ENCODE measurements at places on chromosomes 13 and 19. TPM values are rescaled to one million over a fixed set of nuclear protein-coding genes. Genes with fewer than 3 reads are reported as not detected.

DNA sequence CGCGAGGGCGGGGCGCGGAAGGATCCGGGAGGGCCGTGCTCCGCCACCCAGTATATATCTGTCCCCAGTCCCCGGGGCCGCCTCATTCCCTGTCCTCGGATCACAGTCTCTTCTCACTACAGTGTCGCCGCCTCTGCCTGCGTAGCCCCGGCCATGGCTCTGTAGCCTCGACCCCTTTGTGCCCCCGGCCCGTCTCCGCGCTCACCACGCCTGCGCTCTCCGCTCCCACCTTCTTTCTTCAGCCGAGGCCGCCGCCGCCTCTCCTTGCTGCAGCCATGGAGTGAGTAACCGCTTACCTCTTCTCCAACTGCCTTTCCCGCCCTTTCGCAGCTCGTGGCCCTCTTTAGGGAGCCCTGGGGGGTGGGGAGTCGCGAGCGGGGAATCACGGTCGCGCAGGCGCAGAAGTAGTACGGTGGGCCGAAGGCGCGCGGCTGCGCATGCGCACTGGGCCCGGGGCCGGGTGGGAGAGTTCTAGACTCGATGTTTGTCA is at the start of the genes ATF5 and NUP62:
Gene ATF5 (plus strand): TSS at position 85 of the 490 bp plus-strand sequence. CDS start 1,646 bp downstream, outside the sequence.
Gene NUP62 (minus strand): TSS at position 384 of the 490 bp plus-strand sequence. CDS start 19,697 bp downstream, outside the sequence.
- H3K27ac ChIP-seq = peak within 1 kb of the TSS; percentile 82
- DNase-seq = peak; percentile 60
- H3K4me1 ChIP-seq = peaks cover 10% of the 10 kb centered on the region
- no peaks in the 10 kb centered on the region for H3K27me3 ChIP-seq
- peaks cover 9% of the 10 kb centered on the region for H3K36me3 ChIP-seq

DNA sequence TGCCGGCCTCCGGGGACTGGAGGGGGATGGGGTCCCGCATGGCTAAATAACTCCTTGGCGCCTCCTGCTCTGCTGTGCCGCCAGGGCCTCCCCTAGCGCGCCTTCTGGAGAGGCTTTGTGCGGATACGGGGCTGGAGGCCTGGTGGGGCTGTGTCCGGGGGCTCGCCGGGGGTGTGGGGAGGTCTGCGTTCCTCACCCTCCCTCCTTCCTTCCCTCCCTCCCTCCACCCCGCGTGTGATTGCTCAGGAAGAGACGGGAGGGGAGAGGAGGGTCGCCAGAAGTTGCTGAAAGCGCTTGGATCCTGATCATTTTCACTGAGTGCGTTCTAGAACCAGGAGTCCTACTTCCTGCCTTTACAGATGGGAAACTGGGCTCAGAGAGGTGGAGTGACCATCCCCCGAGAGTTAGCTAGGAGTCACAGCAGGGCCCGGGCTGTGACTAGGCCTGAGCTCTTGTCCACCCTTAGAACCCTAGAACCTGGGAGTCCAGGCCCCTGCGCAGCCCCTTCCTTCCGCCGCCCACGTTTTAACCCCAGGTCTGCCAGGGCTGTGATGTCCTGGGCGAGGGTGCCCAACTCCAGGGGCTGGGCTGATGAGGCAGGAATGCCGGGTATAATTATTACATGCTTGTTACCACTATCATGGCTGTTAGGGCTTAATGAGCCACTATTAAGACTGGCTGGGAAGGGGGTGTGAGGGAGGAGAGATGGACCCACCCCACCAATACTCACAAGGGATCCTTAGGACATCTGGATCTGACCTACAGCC is 782 bp upstream of the JUND start:
- peak overlapping the region; percentile 99 for H3K27ac ChIP-seq
- peak; percentile 77 for DNase-seq
- no peaks in the 10 kb centered on the region for H3K27me3 ChIP-seq

The SPRED3 gene
- total RNA-seq = 16.4 TPM

GRCh38 chr19:20233105-20233504 is 66.1 kb downstream of the ZNF486 start:
- DNase-seq = no peak
- no peaks in the 10 kb centered on the region for H3K36me3 ChIP-seq
- no peak overlapping the region for H3K27ac ChIP-seq

DNA sequence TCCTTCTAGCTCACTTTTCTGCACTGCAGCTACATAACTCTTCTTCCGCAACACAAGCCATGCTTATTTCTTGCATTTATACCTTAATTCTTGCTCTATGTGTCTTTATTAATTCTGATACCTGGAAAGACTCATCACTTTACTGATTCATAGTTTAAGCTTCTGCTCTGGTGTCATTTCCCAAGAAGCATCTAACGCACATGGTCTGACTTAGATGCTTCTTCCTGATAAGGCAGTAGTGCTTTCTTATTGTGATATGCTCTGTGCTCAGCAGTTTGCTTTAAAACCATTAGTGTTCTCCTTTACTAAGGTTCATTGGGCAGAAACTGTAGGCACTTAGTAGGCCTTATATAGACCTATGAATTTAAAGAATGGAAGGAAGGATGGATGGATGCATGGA is 66.4 kb downstream of the EPSTI1 start:
- peaks cover 3% of the 10 kb centered on the region for H3K36me3 ChIP-seq
- no peak overlapping the region for H3K27ac ChIP-seq
- H3K4me3 ChIP-seq = no peak overlapping the region
- DNase-seq = no peak
- H3K4me1 ChIP-seq = no peaks in the 10 kb centered on the region

The PABPC3 gene
- total RNA-seq = not detected

DNA sequence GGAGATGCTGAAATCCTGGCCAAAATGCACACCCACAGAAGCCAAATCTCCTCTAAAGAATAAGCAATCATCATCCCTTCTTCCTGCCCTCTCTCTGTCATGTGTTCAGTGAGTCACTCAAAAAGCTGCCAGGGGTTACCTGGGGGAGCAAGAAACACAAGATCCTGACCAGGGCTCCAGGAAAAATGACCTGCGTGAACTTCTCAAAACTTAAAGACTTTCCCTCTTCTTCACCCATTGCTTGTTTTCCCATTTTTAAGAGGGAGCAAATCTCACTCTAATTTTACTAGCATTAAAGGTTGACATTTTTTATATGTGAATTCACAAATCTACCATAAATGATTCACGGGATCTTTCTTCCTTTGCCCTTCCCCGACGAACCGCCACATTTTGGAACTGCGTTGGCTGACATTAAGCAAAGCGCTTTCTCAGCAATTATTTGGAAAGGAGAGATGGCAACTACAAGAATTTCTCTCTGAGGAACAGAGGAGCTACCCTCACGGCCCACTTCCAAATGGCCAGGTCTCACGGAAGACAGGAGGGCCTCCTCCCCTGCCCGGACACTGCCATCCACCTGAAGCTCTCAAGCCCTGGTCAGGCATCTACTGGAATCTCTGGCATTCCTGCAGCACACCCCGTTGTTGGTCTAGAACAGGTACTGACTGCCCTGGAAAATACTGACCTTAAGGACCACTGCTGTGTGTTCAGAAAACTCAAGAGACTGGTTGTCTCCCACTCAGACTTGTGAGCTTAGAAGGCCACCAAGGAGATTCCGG is 14.2 kb downstream of the TSHZ3 start:
- H3K4me3 ChIP-seq = no peak overlapping the region
- H3K27ac ChIP-seq = no peak overlapping the region
- H3K27me3 ChIP-seq = no peaks in the 10 kb centered on the region
- no peaks in the 10 kb centered on the region for H3K36me3 ChIP-seq

DNA sequence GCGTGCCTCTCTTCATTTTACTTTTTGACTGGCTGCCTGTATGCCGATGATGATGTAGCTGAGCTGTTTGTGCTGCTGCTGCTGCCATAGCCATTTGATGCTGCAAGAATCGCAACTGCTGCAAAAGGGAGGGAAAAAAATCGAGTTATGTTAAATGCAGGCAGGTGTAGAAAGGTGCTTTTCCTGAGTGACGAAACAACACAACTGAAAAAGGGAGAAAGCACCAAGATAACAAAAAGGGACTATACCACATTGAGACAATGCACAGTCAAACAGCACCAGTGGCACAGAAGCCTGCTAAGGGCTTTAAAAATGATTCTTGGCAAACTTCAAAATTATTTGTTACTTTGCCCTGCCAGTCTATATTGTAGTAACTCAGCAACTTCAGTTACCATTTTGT is 9.1 kb downstream of the EXOSC8 start:
- H3K27ac ChIP-seq = no peak overlapping the region
- H3K27me3 ChIP-seq = no peaks in the 10 kb centered on the region
- H3K4me3 ChIP-seq = no peak overlapping the region
- peaks cover 28% of the 10 kb centered on the region for H3K36me3 ChIP-seq
- no peaks in the 10 kb centered on the region for H3K4me1 ChIP-seq

DNA sequence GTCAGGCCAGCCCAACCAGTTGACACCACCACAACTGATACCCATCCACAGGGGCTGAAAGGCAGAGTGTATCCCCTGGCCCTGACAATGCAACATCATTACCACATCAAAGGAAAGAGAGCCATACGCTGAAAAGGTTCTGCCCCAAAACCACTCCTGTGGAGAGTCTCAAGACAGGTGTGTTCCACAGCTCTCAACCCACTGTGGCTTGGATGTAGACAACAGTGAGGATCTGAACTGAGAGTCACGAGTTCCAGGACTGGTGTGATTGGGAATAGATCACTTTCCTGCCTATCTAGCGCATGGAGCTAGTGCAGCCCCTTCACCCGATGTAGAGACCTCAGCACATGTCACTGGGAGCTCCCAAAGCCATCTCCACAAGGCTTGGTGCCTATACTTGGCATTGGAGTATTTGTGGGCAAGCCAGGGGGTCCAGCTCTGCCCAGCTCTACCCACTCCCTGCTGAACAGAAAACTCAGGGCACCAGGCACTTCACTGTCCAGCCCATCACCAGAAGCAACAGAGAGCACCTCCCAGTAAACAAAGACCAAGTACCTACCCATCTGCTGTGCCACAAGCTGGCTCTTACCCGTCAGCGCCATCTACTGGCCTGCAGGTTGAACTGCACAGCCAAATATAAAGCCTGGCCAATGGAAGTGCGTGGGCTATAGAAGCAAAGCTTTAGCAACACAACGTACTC is 579.5 kb downstream of the UQCRFS1 start:
- H3K36me3 ChIP-seq = no peaks in the 10 kb centered on the region
- no peak overlapping the region for H3K27ac ChIP-seq
- no peaks in the 10 kb centered on the region for H3K27me3 ChIP-seq
- no peaks in the 10 kb centered on the region for H3K4me1 ChIP-seq
- no peak overlapping the region for H3K4me3 ChIP-seq

- H3K36me3 ChIP-seq = no peaks in the 10 kb centered on the region
- H3K4me3 ChIP-seq = peak overlapping the region; percentile 68
- H3K27me3 ChIP-seq = no peaks in the 10 kb centered on the region
- H3K27ac ChIP-seq = peak overlapping the region; percentile 82
These were observed 330.1 kb downstream of the DLEU7 start for GRCh38 chr13:50513300-50513877.

DNA sequence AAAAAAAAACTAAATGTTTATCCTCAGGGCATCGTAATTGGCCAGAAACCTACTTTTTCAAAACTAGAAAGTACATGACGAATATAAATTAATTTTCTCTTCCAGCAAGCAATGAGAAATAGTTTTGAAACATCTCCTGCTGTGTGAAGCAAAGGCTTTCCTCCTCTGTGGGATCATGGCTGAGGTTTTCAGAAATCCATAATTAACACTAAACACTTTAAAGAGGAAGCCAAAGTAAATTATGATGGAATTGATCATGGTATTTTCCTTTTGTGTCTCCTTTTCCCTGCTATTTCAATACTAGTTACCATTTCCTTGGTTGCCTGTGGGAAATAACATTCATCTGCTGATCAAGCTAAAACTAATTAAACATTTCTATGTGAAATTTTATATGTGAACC is 1413.8 kb upstream of the PCDH20 start:
- no peaks in the 10 kb centered on the region for H3K36me3 ChIP-seq
- H3K4me3 ChIP-seq = no peak overlapping the region
- no peak for DNase-seq
- no peaks in the 10 kb centered on the region for H3K27me3 ChIP-seq

DNA sequence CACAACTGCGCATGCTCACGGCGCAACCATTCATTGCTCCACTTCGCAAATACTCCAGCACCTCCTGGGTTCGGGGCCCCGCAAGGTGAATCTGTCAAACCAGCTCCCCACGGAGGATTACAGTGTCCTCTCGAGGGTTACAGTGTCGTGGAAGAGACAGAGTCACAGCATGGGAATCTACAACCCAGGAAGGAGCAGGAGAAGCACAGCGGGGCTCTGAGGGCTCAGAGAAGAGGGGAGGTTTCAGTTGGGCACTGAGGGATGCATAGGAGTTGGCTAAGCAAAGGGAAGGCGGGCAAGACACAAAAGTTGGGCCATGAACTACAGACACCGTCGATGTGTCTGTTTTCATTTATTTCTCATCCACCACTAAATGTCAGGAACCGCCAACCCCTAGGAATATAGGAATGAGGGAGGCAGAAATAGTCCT is 1.0 kb upstream of the GTF2F1 start:
- H3K36me3 ChIP-seq = peaks cover 5% of the 10 kb centered on the region
- peaks cover 25% of the 10 kb centered on the region for H3K4me1 ChIP-seq
- peak overlapping the region; percentile 90 for H3K4me3 ChIP-seq
- peak overlapping the region; percentile 97 for H3K27ac ChIP-seq
- H3K27me3 ChIP-seq = no peaks in the 10 kb centered on the region

- H3K27me3 ChIP-seq = no peaks in the 10 kb centered on the region
- DNase-seq = no peak
- no peaks in the 10 kb centered on the region for H3K36me3 ChIP-seq
- no peaks in the 10 kb centered on the region for H3K4me1 ChIP-seq
- no peak overlapping the region for H3K27ac ChIP-seq
These were observed 499.5 kb upstream of the GPC6 start for GRCh38 chr13:92727118-92727517.

DNA sequence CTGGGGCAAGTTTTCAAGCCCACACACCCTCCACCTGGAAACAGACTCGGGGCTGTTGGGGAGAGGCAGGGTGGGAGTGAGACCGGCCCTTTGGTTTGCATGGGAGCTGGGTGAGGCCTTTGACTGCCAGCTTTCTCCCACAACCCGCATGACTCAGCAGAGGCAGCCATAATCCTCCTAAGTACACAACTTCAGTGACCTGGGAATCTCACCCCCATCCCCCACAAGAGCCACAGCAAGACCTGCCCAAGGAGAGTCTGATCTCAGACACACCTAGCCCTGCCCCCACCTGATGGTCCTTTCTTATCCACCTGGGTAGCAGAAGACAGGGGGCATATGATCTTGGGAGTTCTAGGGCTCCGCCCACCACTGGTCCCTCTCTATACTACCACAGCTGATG is 1615.4 kb downstream of the EFNB2 start:
- no peaks in the 10 kb centered on the region for H3K4me1 ChIP-seq
- H3K4me3 ChIP-seq = no peak overlapping the region
- H3K27ac ChIP-seq = no peak overlapping the region
- DNase-seq = no peak
- H3K27me3 ChIP-seq = no peaks in the 10 kb centered on the region
- H3K36me3 ChIP-seq = no peaks in the 10 kb centered on the region

The NLRP9 gene
- total RNA-seq = not detected

The GAMT gene
- 55.1 TPM for total RNA-seq

GRCh38 chr13:103516015-103516795 is 450.0 kb upstream of the SLC10A2 start:
- DNase-seq = no peak
- H3K36me3 ChIP-seq = no peaks in the 10 kb centered on the region
- H3K27ac ChIP-seq = no peak overlapping the region
- no peak overlapping the region for H3K4me3 ChIP-seq
- no peaks in the 10 kb centered on the region for H3K27me3 ChIP-seq

The PGLYRP2 gene
- total RNA-seq = not detected

- H3K27me3 ChIP-seq = no peaks in the 10 kb centered on the region
- H3K27ac ChIP-seq = no peak overlapping the region
- H3K36me3 ChIP-seq = no peaks in the 10 kb centered on the region
- no peak for DNase-seq
- H3K4me3 ChIP-seq = no peak overlapping the region
- no peaks in the 10 kb centered on the region for H3K4me1 ChIP-seq
These were observed 237.9 kb downstream of the NALCN start for GRCh38 chr13:101178406-101178805.
